ENCODE measurements at places on chromosomes 4 and X.

DNA sequence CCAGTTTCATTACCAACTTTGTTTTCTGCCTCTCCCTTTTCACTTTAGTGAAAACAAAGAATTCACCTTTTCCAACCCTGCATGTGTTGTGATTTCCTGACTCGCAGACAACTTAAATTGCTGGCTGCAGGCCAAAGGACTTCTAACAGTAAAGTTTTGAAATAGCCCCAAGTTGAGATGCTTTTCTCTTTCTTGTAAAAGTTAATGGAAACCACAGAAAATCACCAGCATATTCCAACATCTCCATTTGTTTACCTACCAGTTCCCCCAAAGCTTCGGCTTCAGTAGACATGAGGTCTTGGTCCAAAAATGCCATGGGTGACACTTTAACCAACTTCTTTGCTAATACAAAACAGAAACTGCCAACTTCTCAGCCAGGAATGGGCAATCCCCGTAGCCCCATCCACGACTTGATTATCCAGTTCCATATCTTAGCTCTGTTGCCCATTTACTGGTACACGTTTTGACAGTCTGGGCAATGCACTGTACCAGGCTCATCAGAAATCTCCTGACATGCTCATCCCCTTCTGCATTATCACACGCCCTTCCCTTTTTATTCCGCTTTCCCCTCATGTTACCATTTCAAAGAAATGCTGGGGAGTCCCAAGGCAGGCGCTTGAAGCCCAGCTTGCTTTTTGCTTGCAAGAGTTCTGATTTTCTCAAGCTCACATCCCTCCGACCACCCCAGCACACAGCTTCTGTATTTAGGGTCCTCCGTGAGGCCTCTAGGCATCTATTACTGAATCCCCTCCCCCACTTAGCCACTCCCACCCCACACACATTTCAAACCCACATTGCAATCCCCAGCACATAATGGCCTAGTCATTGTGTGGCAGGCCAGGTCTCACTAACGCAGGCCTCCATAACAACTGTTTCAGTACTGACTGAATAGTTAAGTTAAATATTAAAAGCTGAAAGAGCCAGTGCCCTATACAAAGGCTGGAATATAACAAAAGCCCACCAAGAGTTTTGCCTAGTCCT lies 137.9 kb upstream of the S100G start:
- peak; percentile 22 for DNase-seq

DNA sequence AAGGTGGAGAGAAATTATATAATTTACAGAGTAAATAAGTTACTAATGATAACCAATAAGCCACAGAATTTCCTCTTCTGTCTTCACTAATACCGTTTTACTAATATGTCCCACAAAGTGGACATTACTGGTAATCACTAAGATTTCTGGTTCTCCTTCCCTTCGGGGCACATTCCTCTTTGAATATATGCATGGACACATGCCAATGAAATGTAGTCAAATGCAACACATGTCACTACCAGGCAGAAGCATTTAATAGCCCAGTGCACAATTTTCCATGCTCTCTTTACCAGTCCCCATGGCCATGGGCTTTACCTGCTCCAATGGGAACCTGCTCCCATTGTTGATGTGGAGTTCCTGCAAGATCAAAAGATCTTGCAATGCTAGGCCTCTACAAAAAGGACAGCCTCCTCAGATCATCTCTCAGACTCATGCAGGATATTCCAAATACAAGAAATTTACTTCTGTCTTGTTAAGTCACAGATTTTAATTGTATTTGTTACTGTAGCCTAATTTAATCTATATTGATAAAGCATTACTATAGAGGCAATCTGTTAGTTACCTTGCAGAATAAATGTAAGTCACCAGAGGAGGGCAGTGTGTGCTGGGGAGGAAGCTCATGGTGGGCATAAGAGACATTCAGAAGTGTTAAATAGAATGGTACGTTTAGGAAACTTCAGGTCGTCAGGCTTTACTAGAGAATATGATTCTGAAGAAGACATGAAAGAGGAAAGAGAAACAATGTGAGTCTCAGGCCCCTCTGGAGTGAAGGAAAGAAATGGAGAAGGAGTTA lies 37.1 kb upstream of the INPP4B start:
- peak; percentile 4 for DNase-seq

- DNase-seq: no peak
These were observed 20.3 kb upstream of the ABCG2 start for GRCh38 chr4:88178626-88179231.

GRCh38 chrX:153003981-153004380 lies 10.1 kb upstream of the PNMA5 start:
- no peak for DNase-seq

DNA sequence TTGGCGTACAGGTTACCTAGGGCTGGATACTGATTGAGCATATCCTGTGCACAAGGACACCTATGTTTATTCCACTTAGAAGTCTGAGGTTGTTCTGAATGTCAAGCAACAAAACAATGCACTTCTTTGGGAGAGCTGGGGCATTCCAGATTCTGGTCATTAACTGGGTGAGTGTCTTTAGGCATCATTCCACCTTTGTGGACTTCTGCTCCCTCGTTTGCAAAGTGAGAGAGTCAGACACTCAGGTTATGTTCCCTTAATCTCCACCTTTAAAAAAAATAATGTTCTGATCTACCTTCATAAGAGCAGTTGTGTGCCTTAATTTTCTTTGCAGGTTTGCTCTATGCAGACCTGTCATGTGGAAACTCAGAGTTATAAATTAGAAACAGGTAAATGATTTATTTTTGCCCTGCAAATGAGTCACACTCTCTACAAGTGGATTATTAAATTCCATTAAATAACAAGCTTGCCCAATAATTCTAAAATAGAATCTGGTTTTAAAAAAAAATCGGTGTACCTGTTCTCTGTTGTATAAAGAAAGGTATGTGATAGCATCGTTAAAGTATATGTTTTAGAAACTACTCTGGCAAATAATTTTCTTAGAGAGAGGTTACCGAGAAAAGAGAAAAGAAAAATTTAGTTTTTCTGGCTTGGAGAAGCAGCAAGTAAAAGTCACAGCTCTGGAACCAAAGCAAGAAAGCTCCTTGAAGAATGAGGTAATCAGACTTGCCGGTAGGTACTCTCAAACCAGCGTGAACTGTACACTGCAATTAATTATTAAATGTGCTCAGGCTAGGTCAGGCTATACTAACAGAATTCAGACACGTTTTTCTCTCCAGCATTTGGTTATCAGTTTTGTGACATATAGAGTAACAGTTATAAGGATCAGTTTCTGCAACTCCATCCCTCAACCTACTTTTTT lies 93.2 kb downstream of the SORBS2 start:
- no peak for DNase-seq

DNA sequence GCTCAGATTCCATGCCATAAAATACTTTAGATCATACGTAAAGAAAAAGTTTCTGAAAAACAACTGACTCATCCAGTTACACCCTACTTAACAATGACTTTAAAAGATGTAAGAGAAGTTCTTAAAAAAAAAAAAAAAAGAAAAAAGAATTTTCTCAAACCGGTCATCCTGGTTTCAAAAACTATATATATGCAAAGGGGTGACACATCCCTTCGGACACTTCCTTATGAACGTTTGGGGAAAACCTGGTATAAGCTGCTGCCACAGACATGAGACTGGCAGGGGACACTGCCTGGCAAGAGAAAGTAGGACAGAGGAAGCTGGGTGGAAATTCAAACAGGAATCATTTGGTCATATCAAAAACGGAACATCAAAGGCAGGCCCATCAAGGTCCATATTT lies 81.2 kb upstream of the PRSS48 start:
- DNase-seq: no peak

DNA sequence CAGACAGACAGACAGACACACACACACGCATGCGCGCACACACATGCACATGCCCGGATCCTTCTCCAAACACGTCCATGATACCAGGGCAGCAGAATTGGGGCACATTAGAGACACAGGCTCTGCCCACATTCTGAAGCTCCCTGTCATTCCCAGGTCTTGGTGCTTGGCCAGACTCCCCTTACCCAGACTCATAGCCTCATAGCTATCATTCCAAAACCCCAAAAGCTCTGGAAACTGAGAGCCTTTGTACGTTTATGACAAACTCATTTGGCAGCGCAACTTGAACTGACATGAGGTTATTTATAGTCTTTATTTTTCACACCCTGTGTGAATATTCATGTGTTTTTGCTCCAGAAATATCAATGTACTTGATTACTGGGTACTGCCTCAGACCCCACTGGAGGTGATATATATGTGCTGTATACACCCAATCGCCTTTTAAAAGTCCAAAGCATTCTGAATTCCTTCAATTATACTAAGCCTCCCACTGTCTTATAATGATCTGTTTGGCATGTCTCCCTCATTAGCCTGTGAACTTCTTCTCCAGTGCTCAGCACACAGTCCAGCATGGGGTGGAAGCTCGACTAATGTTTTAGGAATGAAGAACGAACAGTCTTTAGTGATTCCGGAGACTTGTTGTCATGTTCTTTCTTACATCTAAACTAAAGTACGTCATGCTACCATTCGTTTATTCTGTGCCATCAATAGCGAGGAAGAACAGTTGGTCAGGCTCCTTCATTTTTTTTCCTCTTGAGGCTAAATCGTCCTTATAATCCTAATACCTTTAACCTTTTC lies 45.0 kb downstream of the RTL9 start:
- DNase-seq: no peak

DNA sequence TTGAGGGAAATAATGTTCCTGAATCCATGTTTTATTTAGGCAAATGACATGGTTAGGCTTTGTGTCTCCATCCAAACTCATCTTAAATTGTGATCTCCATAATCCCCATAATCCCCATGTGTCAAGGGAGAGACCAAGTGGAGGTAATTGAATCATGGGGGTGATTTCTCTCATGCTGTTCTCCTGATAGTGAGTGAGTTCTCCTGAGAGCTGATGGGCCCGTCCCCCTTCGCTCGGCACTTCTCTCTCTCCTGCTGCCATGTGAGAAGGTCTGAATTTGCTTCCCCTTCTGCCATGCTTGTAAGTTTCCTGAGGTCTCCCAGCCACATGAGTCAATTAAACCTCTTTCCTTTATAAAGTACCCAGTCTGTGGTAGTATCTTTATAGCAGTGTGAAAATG lies 563.0 kb upstream of the NR3C2 start:
- DNase-seq: no peak

DNA sequence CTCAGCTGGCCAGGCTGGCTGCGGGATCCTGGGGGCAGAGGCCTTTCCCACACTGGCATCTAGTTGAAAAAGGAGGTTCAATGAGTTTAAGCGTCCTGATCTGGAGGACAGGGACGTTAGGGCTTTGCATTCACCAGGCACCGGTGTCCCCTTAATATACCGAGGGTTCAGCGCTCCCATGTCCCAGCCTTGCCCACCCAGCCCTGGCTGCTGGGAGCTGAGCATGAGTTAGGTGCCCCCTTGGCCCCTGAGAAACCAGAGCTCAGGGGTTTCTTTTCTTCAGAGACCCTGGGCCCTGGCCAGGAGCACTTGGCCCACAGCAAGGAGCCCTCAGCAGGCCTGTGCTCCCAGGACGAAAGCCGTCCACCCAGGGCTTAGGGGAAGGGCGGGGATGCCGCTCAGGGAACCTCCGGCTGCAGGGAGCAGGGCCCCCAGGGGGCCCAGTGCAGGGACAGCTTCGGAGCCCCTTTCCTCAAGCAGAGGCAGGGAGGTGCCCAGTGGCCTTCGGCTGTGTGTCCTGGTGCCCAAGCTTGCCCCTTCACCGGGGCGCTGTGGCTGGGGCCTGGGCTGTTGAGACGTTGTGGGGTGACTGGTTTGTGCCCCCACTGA lies 20.9 kb upstream of the DUSP9 start:
- no peak for DNase-seq

All from HFF-Myc (cell line).